Lung (tissue), 17 donors: ENCODE measurements at places on chromosomes 1 and 21.

GRCh38 chr1:15178571-15179484 is 25.3 kb downstream of the TMEM51 start:
- DNase-seq = peak; percentile 84

- DNase-seq = no peak
Measured at GRCh38 chr21:45551316-45551715, 9.1 kb upstream of the SLC19A1 start.

DNA sequence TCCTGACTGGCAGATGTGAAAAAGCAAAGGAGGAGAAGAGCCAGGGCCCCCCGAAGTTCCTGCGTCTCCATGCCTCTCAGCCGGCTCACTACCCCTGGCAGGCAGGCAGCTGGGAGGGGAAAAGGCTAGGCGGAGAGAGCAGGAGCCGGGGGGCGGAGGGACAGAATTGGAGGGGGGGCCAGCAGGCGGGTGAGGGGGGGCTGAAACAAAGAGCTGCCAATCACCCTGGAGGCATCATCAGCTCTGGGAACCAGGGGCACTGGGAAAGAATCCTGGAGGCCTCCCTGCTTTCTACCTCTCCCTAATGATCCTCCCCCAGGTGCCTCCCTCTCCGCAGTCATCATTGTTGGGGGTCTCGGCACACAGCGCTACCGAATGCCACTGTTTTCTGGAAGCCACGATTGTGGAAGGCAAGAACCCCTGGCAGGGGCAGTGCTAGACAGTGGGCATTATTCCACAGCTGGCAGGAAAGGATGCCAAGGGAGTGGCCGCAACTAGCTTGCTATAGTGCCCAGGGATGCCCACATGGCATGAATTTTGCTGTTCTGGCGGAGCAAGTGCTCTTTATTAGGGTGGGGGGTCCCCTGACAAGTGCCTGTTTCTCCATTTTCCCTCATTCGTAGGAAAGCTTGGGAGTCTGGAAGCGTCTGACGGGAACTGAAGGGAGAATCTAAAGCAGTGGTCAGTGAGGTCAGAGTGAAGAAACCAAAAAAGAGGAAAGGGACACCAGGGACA is at the start of gene THBS3:
Gene THBS3, minus strand, starts transcription at position 92 of the 735 bp plus-strand sequence. Its CDS starts 21 bp downstream, at position 71.
- peak; percentile 65 for DNase-seq

DNA sequence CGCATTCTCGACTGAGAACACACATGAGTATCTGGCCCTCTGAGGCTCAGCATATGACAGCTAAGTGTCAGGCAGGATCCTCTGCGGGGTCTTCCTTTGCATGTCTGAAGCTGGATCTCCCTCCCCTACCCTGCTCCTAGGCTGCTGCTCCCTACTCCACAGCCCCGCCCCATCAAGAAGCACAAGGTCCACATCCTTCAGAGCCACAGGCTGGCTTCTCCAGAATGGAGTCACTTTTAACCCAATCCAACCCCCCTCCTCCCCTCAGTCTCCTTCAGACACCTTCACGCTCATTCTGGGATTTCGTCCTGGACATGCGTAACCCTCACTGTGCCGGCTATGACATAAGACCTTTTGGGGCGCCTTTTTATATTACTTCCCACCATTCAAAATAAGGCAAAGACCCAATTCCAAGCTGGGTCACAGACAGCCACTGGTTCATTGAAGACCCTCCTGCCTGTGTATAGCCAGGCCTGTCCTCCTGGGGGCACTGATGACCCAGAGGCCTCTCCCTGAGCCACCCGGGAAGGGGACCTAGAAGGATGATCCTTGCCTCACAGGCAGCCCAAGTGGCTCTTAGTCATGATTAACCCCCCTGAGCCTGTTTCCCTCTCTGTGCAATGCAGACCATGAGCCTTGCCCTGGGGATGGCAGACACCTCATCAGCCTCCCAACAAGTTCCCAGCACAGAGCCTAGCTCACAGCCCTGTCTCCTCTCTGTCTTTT is 4.7 kb downstream of the ADGRB2 start:
- no peak for DNase-seq

- peak; percentile 55 for DNase-seq
Measured at GRCh38 chr1:231694465-231695077, 68.0 kb downstream of the DISC1 start.
